ENCODE measurements at places on chromosomes 1 and 21.
A peak's percentile ranks its signal among the peaks of the same experiment; 100 is the strongest.

DNA sequence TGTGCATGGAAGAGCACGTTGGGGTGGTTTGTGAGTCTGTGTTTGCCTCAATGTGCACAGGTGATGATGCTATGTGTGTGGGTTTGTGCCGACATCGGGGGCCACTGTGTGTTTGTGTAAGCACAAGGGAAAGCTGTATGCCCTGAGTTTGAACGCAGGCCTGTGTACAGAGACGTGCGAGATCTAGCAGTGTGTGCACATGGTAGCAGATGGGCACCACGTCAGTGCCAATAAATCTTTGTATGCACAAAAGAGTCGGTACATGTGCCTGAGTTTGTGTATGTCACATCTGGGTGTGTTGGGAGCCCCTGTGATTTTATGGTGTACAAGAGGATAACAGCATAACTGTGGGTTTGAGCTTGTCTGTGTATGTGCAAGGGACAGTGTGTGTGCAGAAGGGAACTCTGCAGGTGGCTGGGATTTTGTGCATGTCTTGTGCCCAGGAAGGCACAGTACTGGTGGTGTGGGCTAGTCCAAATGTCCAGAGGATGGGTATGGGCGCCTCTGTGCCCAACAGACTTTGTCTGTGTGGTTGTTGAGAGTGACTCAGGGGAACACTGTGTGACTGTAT, 32.0 kb upstream of the WASF2 start:
- no peak for DNase-seq

DNA sequence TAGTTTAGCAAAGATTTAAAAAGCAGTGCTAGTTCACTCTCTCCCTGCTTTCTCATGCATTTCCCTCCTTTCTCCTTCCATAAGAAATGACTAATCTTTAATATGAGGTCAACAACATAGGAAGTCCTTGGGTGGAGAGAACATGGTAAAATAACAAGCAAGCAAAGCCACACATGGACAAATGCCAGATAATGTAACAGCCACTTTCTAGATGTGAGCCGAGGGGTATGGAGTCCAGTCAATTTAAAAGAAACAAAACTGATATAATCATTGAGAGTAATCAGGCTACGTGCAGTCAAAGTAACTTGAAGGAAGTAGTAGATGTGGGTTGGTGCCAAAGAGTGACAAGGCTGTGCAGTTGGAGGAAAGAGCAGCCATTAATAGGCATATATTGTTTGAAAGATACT, 69.6 kb downstream of the DUSP10 start:
- peak; percentile 65 for DNase-seq

DNA sequence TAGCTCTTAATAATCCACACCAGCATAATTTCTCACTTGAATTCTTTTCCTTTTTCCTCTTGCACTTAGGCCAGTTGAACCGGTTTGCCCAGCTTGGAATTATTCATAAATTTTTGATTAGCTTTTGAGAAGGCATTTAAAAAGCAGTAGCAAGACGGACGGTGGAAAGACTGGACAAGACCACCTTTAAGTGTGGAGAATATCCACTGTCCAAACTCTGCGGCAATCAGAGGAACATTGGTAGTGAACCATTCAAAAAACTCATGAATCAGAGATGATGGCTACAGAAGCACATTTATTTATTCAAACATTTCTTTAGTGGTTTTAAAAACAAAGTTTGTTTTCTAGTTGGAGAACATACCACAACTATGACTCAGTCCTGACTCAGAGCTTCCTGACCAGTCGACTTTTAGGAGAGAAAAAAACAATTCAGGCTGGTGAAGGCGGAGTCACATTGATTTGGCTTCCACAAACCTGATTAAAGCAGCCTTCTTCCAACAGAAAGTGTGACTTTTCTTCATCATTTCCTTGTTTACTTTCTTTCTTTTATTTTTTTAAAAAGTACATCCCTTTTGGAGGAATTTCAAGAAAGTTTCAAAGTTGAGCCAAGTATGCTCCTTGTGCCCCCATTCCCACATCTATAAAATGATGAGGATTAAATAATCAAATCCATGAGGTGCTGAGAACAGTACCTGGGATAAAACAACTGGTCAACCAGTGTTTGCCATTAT, 128.8 kb downstream of the ADSS2 start:
- peak; percentile 96 for DNase-seq

DNA sequence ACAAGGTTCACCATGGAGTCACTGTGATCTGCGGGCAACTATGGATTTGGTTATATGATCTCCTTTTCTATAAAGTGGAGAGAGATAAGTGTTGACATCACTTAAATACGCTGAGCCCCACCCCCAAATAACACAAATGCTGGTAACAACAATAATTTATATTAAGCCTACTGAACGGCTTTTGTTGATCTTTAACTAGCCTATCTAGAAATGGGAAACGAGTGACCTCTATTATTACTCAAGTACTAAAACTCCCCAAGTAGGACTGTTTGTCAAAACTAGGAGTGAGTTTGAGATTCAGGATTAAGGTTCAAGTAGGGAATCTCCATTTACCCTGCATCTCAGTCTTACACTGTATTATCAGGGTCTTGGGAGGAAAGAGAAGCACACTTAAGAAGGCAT, 52.2 kb downstream of the MAP3K7CL start:
- DNase-seq = no peak

DNA sequence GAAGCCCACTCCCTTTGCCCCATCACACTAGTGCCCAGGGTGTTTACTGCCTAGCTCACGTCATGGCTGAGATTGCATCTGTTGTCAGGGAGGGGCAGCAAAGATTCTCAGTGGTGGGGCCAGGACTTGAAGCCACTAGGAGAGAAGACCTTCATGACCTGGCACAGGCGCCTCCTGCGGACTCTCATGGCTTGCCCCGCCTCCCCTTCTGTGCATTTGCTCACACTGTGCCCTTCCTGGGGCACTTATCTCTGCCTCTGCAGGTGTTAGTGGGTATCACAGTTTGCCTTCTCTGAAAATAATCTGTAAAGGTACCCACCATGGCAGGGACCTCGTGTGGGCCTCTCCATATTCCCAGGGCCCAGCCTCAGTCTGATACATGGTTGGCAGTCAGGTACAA, 20.1 kb downstream of the PTPRU start:
- DNase-seq = no peak

DNA sequence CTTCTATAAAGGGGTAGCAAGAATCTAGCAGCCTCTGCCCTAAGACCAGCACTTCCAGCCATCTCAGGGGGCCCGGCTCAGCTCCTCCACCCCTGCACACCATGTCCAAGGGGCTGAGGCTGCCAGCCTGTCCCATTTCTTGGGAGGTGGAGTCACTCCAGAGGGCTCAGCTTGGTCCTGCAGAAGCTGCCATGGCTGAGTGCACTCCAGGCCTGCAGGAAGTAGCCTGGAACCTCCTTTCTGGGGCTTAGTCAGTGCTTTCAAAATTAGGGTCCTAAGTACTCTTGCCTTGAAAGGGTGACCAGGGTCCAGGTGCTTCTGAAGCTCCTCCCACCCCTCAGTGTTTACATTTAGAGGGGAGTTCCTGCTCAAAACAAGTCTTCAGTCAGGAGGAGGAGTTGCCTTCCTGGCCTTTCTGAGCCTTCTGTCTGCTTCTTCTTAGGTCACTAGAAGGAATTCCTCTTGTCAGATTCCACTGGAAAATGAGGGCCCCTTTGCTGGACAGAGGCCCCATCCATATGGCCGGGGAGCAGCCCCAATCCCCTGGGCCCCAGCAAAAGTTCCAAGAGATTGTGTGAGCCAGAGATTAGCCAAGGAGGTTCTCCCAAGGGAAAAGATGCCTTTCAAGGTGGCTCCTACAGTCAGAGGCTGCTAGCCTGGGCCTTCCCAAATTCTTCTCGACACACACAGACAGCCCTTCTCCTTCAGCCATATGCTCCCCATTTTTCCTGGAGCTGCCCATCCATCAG, 128.1 kb upstream of the VAMP3 start:
- DNase-seq = no peak

- DNase-seq = no peak
These were observed 465.9 kb upstream of the DAB1 start for GRCh38 chr1:57889676-57890320.

DNA sequence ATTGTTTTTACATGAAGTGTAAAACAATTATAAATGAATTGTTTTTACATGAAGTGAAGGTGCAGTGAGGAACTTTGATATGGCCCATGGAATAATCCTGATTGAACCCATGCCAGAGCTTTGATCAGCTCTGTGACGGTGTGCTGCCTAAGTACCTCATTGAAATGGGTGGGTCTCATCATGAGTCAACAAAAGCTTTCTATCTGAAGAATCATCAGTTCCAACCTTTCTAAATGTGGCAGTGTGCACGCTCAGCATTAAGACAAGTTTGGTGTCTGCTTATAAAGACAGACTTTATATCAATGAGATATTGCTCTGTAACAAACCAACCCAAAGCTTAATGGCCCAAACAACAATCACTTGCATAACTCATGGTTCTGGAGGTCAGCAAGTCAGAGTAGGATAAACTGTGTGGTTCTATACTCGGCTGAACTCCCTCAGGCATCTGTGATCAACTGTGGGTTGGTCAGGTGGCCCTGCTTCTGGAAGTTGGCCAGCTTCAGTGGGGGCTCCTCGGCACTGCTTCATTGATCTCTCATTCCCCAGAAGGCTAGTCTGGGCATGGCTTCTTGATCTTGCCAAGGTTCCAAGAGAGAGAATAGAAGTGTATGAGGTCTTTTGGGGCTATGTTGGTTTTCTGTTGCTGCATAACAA, 258.0 kb downstream of the LTN1 start:
- no peak for DNase-seq

DNA sequence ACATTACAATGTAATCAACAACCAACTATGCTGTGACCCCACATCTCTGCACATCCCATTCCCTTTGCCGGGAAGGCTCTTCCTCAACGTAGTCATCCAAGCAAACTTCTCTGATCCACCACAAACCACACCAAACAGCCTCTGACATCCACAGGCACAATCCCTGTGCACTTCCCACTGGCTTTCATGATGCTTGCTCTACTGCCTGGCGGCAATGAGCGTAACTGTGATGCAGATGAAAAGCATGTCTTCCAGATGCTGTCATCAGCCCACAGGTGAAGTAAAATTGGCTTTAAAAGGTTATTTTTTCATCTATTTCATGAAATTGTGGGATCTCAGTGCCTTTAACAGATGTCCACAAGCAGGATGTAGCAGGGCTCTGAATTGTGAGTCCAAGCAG, 635.2 kb downstream of the SMYD3 start:
- peak; percentile 48 for DNase-seq

GRCh38 chr1:77543822-77544448, 138.5 kb downstream of the ZZZ3 start:
- DNase-seq = no peak

DNA sequence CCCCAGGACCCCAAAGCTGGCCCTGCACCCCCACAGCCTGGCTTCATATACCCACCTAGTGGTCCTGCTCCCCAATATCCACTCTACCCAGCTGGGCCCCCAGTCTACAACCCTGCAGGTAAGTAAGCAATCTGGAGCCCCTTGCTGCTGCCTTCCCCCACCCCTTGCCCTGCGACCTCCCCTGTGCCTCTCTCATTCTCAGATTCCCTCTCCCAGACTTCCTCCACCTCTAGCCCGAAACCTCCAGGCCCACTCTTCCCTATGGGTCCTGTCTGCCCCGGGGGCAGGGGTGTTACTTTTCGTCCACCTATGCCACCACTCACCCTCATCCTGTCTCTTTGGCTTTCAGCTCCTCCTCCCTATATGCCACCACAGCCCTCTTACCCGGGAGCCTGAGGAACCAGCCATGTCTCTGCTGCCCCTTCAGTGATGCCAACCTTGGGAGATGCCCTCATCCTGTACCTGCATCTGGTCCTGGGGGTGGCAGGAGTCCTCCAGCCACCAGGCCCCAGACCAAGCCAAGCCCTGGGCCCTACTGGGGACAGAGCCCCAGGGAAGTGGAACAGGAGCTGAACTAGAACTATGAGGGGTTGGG, 2.9 kb downstream of the SHISA4 start:
- DNase-seq = no peak

DNA sequence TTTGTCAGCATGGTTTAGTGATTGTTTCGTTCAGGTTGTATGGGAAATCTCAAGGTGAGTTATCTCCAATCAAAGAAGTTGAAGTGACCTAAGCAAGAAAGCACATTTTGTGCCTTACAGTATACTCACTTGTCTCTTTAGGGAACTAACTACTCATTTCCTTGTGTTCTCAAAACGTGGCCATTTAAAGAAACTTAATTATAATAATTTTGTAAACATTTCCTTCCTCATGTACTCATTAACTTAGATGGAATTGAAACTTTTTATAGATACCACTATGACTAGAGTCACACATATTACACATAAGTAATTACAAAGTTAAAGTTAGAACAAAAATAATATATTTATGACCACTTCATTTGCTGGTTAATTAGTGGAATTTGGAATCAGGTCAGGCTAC, 552.6 kb downstream of the MRPL39 start:
- DNase-seq = no peak

- no peak for DNase-seq
These were observed at the start of gene SLC19A1 for GRCh38 chr21:45542242-45542666. SLC19A1 (minus strand) TSS chr21:45542440; CDS start chr21:45537959, 4,481 bp downstream.

DNA sequence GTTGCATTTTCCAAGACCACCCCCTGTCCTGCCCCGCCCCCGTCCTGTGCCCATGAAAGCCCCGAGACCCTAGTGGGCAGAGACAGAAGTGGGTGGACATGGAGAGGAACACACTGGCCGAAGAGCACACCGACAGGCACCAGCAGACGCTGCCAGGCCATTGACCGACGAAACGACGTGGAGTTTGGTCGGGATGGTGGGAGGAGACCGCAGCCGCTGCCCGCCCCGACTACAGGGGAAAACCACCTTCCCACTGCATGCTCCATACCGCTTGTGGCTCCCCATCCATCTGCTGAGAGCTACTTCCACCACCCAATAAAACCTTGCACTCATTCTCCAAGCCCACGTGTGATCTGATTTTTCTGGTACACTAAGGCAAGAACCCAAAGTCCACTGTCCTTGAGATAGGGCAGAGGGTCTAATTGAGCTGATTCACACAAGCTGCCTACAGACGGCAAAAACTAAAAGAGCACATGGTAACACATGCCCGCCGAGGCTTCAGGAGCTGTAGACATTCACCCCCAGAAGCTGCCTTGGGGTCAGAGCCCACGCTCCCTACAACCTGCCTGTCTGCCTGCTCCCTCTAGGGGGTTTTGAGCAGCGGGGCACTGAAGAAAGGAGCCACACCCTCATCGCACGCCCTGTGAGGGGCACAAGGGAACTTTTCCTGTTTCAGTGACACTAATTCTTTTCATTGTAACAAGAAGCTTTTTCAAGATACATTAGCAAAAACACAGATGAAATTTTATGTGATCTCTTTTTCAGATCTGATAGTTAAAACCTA, 81.2 kb upstream of the RAB3GAP2 start:
- no peak for DNase-seq

DNA sequence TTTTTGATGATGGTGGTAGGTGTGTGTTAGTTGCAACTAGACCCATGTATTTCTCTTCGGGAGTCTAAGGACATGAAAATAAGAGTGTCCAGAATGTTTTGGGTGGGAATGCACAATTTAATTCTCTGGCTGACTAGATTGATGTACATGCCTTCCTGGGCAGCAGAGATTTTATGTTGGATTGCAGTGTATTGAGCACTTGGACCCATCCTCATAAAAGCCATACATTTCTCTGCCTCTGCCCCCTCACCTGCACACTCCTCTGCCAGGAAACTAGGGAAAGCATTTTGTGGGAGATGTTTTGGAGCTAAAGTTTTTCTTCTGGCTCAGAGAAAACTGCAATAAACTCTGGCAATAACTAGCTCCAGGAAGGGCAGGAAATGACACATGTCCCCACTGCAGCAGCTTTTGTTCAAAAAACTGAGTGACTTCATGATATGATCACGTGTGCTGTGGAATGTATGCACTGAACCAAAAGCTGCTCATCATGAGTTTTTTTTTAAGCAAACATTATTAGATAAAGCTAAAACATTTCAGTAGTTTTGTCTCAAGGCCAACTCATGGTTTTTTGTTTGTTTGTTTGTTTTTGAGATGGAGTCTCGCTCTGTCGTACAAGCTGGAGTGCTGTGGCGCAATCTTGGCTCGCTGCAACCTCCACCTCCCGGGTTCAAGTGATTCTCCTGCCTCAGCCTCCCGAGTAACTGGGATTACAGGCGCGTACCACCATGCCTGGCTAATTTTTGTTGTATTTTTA, 17.6 kb downstream of the RIT1 start:
- peak; percentile 70 for DNase-seq
